ENCODE measurements at places on chromosomes 4 and X. TPM values are rescaled to one million over a fixed set of nuclear protein-coding genes. Genes with fewer than 3 reads are reported as not detected.

DNA sequence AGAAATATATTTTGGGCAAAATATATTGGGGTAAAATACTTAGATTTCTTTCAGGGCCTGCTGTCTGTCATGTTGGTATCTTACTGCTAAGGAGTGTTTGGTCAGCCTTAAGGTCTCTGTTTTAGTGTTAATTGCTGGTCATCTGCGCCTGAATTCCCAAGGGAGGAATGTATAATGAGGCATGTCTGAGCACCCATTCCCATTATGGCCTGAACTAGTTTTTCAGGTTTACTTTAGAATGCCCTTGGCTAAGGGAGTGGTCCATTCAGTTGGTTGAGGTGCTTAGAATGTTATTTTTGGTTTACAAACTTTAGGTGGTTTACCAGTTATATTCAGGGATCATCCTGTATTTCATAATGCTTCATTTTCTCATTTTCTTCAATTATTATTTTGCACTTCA, 125.9 kb downstream of the CFAP299 start:
- DNase-seq = no peak

DNA sequence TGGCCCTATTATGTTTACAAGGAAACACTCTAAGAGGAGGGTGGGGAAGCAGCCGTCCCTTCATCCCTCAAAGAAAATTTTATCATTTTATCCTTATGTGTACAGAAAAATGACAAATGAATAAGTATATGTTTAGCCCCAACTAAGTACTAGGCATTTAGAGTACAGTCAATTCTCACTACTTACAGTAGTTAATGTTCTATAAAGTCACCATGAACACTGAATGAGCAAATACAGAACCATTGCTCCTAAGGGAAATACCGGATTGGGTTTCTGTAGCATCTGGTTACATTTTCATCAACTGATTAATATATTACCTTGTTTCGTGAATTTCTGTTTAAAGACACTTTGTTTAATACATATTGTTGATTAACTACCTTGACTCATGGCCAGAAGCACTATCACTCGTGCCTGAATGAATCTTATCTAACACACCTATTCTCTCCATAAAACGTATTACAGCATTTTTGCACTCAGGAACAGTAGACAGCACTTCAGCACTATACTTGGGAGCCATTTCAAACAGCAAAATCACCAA, 109.3 kb downstream of the ASB9 start:
- no peak for DNase-seq

GRCh38 chr4:63524764-63525163, 884.5 kb downstream of the TECRL start:
- DNase-seq = no peak

GRCh38 chrX:109347632-109348031, 134.3 kb downstream of the GUCY2F start:
- no peak for DNase-seq

- DNase-seq = no peak
These were observed 3.4 kb downstream of the SPARCL1 start for GRCh38 chr4:87525636-87526295.

- no peak for DNase-seq
These were observed 75.5 kb upstream of the SLC39A8 start for GRCh38 chr4:102420563-102421398.

- no peak for DNase-seq
These were observed 7.2 kb downstream of the ANKRD17 start for GRCh38 chr4:73251384-73251783.

DNA sequence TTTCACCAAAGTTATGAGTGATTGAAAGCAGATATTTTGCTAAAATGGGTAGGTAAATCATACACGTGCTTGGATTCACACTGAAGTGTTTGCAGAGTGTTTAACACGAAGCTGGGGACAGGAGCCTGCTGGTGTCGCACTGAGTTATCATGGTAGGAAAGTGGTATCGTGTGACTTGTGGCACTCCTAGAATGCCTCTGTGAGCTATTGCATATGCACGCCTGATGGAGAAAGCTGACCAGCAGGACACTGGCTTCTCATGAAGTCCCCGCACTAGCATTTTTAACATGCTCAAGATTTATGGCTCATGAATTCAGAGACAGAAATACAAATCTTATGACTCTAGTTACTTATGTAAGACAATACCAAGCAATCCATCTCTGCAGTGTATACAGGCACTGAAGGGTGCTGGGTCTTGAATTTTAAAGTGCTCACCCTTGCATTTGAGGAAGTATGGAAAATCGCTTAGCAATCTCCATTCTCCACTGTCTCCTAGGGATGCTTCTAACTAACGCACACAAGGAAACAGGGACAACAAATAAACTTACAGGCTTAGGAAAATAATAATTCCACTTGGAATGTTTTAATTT, 19.8 kb downstream of the VCX3B start:
- no peak for DNase-seq

- no peak for DNase-seq
These were observed 6.4 kb downstream of the MTM1 start for GRCh38 chrX:150574559-150575418.

DNA sequence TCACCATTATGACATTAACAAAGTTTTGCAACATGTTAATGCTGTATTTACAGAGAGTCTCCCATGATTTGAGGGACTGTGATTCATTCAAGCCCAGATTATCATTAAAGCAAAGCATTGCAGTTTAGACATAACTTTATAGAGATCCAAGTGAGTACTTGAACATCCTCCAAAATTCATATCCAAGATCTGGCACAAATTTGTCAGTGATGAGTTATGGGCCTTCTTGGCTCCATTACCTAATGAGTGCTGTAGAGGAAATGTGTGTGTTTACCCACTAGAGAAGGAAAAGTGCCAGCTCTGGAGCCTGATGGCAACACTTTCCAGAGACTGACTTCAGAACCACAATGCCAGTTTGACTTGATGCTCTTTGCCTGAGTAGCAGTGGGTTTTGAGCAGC, 432.3 kb downstream of the GALNTL6 start:
- DNase-seq = no peak

DNA sequence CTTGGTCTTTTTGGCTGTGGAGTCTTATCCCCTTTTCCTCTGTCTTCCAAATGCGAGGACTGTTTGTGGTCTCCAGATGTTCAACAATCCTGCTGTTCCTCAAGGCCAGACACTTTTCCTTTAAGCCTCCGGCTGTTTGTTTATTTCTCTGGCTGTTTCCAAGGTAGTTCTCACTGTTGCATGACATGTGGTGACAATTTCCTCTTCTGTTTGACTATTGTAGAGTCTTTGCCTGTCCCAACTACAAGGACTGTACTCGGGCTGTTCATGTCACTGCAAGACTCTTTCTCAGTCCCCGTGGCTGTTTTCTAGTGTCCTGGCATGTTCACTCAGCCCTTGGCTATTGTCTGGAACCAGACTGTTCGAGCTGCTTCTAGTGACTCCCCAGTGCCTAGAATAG, 50.6 kb downstream of the ZNF157 start:
- DNase-seq = no peak

- DNase-seq = no peak
These were observed 74.5 kb upstream of the EOLA2 start for GRCh38 chrX:150012647-150013381.

DNA sequence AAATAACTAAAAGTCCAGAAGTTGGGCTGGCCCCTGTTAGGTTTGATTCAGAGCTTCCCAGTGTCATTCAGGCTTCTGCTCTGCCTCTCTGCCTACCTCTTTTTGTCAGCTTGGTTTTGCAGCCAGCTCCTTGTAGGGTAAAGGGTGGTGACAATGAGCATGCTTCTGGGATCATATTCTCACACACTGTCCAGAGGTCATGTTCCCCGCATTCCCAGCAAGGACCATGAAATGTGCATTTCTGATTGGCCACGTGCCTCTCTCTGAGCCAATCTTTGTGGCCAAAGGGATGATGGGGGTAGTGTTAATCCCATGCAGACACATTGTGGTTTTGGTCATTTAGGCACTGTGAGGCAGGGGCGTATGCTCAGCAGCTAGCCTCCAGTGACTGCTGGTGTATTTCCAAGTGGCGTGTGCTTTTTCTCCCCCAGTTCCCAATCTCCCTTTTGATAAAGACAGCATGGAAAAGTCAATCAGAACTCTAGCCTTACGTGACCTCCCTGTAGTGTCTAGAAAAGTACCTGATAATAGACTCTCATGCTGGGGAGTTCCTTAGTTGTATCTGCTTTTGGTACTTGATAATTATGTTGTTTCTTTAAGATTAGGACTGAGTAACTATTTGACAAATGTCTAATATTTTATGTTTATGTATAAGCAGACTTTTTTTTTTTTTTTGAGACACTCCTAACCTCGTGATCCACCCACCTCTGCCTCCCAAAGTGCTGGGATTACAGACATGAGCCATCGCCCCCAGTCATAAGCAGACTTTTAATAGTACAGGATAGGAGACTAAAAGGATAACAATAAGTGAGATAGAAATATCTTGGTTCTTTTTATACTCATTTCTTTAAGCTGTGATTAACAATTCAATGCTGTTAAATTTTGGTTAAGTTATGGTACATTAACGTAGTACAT, 57.8 kb downstream of the KIAA0232 start:
- DNase-seq = no peak

GRCh38 chrX:45266456-45266855, 65.8 kb upstream of the DIPK2B start:
- no peak for DNase-seq

DNA sequence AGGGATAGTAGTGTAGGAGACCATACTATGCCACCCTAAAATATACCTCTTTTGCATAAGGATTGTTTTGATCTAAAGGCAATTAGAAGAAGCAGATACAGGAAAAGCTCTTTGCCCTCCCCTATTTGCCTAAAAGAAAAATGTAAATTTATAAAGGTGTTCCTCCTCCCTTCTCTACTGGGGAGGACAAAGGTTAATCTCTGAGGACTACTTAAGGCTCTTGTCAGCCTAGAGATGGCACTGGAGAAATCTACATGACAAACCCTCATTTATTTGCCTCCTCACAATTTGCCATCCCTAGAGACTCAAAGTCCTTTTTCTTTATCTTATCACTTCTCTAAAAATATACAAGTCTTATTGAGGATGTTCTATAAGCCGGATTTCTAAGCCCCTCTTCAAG, 1021.8 kb downstream of the STPG2 start:
- DNase-seq = no peak

GRCh38 chr4:105414316-105414715, 59.5 kb downstream of the PPA2 start:
- DNase-seq = no peak

SNX12 gene
- total RNA-seq = 59.3 TPM

AVPR2 gene
- 2.0 TPM for total RNA-seq

GAGE12J gene
- total RNA-seq = not detected

RXFP1 gene
- total RNA-seq = 7.8 TPM

JADE1 gene
- 46.1 TPM for total RNA-seq

IBSP gene
- not detected for total RNA-seq

CT45A5 gene
- total RNA-seq = not detected

CLGN gene
- total RNA-seq = 0.74 TPM

DCAF12L1 gene
- total RNA-seq = 1.8 TPM

CHRDL1 gene
- 107 TPM for total RNA-seq

PNPLA4 gene
- total RNA-seq = 10.3 TPM
